ENCODE measurements at places on chromosomes 6 and 20.

DNA sequence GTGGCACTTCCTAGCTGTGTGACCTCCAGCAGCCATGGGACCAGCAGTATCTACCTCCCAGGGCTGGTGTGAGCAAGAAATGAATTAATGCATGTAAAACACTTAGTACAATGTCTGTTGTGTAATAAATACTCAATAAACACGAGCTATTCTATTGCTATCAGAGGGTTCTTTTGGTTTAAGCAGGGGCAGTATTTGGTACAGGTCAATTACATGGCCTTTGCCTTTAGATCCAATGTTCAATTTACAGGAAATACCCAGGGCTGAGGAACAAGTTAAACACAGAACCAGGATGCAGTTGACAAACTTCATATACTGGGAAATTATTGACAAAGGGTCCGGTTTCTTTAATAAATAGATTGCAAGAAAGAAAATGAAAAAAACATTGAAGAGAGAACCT lies 2.9 kb downstream of the TGM2 start:
- DNase-seq, result no peak

DNA sequence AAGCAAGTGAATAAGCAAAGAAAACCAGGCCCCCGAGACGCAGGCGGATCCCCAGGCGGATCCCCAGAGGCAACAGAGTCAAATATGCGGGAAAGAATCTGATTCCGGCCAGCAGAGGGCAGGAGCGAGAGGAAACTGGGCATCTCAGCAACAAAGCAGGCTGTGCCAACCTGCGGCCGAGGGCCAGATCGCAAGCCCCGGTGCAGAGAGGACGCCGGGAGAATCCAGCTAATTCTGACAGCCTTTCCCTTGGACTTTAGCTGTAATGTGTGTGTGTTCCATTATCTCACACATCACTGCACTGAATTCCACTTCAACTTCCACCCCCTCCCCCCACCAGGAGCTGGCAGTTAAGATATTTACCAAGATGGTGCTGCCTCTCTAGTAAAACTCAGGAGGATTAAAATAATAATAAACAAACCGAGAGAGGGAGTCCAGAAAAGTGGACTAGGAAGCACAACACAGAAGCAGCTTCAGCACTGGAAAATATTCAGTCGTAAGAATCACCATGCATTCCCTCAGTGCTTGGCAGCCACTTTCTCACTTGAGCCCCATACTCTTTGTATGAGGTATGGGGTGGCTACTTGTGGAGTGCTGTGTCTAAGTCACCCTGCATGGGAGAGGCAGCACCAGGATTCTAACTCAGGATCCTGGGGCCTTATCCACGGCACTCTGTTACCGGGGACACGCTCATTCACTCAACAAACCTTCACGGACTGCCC lies 66.2 kb upstream of the SNX9 start:
- peak; percentile 71 for DNase-seq

- DNase-seq, result peak; percentile 37
Observed at GRCh38 chr6:114342826-114343781, at the start of gene HS3ST5. HS3ST5 (minus strand) TSS chr6:114343023; CDS start chr6:114062845, 280,178 bp downstream.

DNA sequence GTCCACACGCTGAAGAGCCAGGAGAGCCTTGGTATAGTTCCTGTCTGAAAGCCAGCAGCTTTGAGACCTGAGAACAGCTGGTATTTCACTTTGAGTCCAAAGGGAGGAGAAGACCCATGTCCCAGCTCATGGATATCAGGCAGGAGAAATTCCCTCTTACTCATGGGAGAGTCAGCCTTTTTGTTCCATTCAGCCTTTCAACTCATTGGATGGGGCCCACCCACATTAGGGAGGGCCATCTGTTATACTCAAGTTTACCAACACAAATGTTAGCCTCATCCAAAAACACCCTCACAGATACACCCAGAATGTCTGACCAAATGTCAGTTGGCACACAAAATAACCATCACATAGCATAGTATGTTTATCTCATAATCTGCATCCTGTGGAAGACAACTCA lies 80.1 kb downstream of the GMDS start:
- no peak for DNase-seq

- DNase-seq, result no peak
Observed at GRCh38 chr6:62284725-62285124, 1.3 kb downstream of the KHDRBS2 start.

DNA sequence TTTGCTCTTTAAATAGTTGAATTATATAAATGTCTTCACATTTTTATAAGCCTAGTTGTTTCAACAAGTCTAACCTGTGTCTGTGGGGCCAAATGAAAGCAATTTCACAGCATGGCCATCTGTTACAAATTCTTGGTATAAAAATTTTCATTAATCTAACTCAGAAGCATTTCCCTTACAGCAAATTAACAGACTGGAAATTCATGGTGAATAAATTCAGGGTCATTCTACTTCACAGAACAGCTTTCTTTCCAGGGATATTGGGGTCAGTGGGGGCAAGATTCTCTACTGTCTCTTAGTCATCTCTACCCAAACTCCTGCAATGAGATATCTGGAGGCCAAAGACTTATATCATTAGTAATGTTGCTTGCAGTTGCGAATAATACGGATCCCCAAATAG lies 352.1 kb downstream of the MMUT start:
- no peak for DNase-seq

DNA sequence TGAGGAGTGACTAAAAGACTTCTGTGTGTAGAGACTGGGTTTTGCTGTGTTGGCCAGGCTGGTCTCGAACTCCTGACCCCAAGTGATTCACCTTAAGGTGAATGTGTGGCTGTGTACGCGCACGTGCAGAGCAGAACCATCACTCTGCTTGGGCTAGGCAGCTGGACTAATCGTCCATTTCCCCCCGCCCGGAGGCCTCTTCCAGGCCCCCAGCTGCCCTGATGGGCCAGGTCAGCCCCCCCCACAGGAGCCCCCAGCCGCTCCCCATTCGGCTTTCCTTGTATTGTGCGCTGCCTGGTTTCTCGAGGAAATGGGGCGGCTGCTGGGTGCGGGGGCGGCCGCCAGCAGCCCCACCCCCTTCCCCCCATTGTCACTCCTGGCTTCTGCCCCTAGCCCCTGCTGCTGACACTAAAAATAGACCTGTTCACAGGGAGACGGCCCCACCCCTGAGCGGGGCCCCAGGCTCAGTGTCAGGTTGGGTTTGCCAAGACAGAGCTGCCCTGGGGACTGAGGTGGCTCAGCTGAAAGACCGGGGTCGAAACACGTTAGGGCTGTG lies 24.6 kb upstream of the CSNK2A1 start:
- DNase-seq, result no peak

Measured in Jurkat, Clone E6-1 (cell line).